ENCODE measurements at places on chromosomes 2 and 18.

DNA sequence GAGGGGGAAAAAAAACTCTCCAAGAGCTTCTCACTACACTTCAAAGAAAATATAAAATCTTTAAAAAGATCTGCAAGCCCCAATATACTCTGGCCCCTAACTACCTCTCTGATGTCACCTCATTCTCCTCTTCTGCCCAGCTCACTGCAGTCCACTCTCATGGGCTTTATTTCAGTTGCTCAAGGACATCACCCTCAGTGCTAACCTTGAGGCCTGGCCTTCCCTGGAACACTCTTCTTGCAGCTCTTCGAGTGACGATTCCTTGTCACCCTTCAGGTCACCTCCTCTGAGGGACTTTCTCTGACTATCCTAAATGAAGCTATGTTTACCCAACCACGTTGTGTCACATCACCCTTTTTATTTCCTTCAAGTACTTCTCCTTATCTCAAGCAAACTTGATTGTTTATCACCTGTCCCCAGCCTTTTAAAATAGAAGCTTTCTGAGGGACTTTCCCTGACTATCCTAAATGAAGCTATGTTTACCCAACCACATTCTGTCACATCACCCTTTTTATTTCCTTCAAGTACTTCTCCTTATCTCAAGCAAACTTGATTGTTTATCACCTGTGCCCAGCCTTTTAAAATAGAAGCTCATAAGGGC lies 10.4 kb downstream of the RTTN start:
- DNase-seq = no peak

- DNase-seq = no peak
Observed at GRCh38 chr2:147390475-147390874, 454.4 kb upstream of the ACVR2A start.

DNA sequence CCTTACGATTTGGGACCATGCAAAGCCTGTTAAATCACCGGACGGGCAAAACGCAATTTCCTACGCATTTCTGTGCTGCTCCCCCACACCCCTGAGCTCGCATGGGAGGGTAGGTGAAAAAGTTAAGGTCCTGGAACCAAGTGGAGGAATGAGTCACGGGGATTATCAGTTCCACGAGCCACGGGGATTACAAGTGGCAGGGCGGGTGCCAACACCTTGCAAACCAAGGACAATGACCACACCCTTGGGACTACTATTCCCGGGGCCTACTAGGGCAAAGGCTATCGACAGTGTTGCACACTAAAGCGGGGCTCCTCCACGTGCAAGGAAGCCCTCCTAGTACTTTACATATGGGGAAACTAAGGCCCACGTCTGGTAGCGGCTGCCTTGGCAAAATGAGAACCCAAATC lies 447 bp downstream of the RETSAT start:
- no peak for DNase-seq

GRCh38 chr2:215828528-215829184 lies 184.7 kb downstream of the MREG start:
- DNase-seq = no peak

GRCh38 chr2:121455446-121455845 lies 75.2 kb upstream of the RNU4ATAC start:
- DNase-seq = no peak

DNA sequence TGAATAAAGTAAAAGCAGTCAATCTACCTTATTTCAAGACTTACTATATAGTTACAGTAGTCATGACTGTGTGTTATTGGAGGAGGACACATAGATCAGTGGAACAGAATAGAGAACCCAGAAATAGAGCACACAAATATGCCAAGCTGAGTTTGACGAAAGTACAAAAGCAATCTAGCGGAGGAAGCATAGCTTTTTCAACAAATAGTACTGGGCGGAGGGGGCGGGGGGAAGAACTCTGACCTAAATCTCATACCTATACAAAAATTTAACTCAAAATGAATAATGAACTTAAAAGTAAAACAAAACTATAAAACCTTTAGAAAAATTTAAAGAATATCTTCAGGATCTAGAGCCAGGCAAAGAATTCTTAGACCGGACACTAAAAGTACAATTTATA lies 139.1 kb downstream of the AGPS start:
- DNase-seq = no peak

DNA sequence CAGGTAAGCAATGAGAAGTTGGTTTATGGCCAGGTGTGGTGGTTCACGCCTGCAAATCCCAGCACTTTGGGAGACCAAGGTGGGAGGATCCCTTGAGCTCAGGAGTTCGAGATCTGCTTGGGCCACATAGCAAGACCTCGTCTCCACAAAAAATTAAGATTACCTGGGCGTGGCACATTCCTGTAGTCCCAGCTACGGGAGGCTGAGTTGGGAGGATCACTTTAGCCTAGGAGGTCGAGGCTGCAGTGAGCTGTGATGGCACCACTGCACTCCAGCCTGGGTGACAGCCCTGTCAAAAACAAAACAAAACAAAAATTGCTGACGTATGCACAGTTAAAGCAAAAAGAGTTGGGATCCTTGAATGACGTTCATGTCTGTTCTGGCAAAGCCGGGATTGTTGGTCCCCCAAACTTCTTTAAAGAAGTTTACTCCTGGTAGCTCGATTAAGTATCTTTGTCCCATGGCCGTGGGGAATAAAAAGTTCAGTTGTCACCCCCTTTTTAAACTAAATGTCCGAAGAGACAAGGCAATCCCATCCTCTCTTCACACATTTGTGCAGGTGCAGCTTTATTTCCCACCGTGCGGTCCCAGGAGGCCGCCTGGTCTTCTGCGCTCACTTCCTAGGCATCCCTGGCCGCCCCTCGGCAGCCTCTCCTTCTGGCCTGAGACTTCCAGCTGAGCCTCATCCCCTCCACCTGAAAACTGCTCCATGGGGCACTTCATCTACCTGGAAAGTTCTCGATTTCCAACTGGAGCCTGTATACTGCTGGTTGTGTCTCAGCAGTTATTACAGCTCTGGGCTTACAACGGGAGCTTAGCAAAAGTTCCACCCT lies 762 bp upstream of the SPOPL start:
- DNase-seq = no peak

- DNase-seq = no peak
Observed at GRCh38 chr18:68840554-68841263, 42.8 kb downstream of the CCDC102B start.

DNA sequence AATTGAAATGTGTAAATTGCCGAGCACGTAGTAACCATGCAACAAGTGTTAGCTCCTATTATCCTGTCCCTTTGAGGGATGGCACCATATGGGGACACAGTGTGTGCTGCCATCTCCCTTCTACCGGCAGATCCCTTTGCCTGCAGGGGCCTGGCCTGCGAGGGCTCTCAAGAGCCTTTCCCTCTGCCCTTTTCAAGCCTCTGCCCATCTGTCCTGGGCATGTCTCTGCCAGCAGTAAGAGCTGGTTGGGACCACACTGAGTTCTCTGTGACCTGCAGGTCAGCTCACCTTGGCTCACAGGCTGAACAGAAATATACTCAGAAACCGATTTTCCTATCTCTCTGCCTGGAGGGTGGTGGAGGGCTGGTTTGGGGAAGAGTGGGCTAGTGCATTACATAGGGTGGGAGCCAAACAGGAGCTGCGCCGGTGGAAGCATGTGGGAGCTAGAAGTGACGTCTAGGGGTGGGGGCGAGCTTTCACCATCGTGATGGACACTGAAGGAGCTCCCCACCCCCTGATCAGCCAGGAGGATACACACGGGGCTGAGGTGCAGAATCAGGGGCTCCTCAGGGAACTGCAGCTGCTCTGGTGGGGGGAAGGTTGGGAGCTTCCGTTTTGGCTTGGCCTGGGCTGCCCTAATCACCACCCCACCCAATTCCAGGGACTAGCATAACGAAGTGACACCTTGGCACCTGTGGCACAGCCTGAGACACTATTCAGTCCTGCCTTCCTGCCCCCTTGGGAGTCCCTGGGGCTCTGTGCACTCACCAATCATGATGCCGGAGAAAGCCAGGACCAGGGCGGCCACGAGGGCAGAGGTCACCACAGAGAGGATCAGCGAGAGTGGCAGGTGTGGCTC lies 109.7 kb downstream of the CLIP4 start:
- no peak for DNase-seq

DNA sequence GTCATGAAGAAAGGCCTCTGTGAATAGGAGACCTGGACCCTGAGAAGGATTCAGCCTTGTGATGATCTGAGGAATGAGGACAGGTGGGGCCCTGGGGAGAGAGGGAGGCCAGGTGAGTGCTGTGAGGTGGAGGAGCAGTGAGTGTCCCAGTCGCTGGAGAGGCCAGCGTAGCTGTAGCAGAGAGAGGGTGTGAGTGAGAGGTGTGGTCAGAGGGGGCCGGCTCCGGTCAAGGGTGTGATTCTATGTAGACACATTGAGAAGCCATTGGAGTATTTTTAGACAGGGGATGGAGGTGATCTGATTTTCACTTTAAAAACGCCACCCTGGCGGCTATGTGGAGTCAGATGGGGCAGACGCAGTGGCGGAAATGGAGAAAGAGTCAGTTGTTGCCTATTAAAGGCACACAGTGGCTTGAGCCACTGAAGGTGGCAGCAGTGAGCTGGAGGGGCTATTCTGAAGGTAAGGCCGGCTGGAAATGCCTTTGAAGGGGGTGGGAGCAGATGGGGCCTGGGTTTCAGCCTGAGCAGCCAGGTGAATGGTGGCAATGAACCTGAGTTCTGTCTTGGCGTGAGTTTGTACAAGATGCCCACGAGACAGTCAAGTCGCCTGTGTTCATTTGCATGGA lies 55.6 kb downstream of the GREB1 start:
- no peak for DNase-seq

- no peak for DNase-seq
Observed at GRCh38 chr18:26550998-26551694, 2.8 kb upstream of the KCTD1 start.

DNA sequence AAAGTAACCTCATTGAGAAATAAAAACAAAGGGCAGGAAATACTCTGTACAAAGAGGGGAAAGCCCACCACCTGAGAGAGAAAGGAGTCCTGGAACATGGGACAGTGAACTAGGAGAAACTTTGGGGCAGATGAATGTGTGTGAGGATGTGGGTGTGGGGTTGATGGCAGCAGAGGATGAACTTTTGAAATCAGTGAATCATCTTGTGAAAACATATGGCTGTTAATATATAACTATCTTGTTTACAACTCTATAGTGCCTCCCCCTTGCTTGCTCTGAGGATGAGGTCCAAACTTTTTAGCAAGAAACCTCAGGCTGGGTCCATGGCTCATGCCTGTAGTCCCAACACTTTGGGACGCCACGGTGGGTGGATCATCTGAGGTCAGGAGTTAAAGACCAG lies 171.8 kb upstream of the LHCGR start:
- DNase-seq = no peak

DNA sequence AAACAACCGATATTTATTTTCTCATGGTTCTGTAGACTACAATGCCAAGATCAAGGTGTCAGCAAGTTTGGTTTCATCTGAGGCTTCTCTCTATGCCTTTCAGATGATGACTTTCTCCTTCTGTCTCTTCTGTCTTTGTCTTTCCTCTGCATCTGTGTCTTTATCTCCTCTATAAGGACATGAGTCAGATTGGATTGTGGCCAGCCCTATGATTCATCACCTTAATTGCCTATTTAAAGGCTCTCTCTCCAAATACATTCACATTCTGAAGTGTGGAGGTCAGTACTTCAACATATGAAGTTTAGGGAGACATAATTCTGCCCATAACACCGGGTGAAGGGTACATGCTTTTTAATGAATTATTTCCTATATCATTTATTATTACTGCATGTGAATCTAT lies 71.2 kb upstream of the CNTNAP5 start:
- no peak for DNase-seq

DNA sequence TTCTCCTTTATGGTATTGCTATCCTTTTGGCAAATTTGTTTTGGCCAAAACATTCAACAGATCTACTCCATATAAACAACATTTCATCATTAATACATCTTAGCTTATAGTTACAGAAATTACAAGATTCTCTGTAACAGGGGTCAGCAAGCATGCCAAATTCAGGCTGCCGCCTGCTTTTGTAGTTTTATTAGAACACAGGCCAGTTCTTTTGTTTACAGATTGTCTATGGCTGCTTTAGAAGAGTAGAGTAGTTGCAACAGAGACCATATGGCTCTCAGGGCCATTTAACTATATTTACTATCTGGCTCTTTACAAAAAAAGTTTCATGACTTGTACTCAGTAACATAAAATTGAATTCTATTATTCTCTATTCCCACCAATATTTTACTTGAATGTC lies 53.9 kb downstream of the LNPK start:
- no peak for DNase-seq
